ENCODE measurements at places on chromosomes 11 and 22.

- no peak for DNase-seq
Measured at GRCh38 chr11:120034881-120035630, 102.9 kb downstream of the TRIM29 start.

DNA sequence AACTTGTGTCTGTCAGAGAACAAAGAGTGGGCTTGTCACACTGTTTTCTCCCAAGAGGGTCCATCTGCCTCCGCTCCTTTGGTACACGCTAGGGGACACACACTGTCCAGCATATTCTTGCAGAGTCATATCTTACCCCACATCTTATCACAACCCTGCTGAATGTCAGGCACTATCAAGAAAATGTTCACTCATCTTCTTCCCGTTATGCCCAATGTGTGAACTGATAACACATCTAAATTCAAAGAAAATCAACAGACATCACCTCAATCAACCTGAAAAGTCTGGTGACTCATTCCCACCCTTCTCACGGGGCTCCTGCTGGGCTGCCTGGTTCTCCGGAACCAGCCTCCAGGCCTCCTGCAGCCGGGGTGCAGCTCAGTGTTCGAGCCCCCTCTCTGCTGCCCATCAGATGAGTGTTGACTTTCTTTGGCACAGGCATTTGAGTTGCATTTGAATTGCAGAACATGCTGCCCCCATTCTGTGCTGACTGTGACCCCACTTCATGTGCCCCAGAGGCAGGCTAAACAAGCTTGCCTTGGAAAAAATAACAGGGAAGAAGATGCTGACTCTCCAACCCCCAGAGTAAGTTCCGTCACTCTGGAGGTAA, 19.4 kb downstream of the GRAP2 start:
- no peak for DNase-seq

DNA sequence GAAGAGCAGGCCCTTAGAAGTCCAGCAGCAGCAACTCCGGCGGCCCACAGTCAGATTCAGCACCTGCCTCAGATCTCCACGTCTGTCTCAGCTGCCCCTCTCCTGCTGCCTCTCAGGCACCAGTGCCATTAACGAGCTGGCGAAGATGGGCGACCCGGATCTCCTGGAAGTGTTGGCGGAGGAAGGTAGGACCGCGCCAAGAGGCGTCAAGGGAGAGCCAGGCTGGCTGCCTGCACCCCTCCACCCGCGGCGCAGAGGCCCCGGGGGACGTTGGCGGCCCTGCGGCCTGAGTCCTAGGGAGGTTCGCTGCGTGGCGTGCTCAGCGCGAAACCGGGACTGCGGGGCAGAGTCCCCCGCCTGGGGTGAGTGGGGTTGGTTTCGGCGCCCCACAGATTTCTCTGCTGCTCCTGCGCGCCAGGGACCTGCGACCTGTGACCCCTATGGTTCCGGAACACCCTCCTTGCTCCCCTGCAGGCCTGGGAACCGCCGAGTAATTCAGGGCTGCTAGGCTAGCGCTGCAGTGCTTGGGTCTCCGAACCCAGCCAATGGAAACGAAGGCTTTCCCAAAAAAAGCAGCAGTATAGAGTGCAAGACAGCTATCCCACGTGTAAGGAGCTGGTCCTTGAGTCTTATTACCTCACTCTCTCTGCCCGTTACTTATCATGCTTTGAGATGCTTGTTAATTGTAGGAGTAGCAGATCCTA, 615 bp downstream of the ANO5 start:
- DNase-seq, result no peak

GRCh38 chr11:69456712-69457111, 24.8 kb upstream of the LINC01488 start:
- DNase-seq, result no peak

DNA sequence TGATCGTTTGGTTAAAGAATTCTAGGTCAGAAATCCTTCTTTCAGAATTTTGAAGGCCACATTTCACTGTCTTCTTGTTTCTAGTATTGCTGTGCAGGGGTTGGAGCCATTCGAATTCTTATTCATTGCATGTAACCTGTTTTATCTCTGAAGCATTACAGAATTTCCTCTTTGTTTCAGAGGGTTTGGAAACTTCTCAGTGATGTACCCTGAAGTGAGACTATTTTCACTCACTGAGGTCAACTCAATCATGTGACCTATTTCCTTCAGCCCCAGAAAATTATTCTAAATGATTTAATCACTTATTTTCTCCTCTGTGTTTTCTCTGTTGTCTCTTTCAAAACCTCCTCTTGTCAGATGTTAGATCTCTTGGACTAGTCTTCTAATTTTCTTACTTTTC, 147.8 kb downstream of the ENTHD1 start:
- DNase-seq, result no peak

GRCh38 chr11:122398167-122398566, 257.4 kb upstream of the UBASH3B start:
- DNase-seq, result no peak

GRCh38 chr22:31274017-31274416, 18.3 kb downstream of the PIK3IP1 start:
- DNase-seq, result no peak

- DNase-seq, result no peak
Measured at GRCh38 chr11:85182441-85183387, 444.4 kb downstream of the DLG2 start.

DNA sequence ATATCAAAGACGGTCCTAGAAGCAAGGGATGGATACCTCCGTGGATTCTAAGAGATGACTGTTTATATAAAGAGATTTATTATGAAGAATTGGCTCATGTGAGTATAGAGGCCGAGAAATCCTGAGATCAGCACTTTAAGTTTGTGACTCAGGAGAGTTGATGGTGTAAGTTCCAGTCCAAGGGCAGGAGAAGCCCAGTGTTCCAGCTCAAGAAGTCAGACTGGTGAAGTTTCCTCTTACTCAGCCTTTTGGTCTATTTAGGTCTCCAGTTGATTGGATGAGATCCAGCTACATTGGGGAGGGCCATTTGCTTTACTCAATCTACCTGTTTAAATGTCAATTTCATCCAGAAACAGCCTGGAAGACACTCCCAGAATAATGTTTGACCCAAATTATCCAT, 45.1 kb downstream of the TSPAN18 start:
- DNase-seq, result no peak

DNA sequence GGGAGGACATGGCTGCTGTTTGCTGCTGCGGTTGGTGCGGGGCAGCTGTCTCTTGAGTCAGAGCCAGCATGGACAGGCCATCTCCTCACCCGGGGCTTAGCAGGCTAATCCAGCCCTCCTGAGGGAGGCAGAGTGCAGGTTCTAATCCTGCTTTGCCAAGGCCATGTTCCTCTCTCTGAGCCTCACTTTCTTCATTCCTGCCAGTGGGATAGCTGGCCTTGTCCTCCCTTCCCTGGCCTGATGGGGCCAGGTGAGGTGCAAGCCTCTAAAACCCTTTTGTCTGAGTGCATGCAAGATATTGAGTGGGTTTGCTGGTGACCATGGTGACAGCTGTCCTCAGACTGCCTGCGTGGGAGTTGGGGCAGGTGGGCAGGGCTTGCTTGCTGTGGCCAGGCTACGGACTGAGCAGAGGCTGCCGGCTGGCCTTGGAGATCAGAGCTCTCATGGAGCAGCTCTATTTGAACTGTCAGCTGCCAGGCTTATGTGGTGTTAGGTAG, 3.6 kb downstream of the USP35 start:
- DNase-seq, result no peak

DNA sequence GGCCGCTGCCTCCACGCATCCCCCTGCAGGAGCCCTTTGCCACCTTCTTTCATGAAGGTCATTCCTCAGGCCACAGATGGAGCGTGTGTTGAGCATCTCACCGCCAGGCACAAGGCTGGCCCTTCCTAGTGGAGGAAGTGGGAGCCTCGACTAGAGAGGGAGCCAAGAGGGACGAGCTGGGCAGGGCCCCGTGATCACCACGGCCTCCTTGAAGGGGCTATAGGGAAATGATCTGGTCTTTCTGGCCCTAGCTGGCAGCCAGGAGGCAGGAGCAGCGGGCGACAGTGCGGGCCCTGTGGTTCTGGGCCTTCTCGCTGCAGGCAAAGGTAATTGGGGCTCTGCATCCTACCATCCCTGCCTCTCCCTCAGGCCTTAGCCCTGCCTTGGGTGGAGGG, 49.1 kb downstream of the PISD start:
- DNase-seq, result no peak

- no peak for DNase-seq
Measured at GRCh38 chr11:73240190-73240781, 22.2 kb downstream of the P2RY2 start.

DNA sequence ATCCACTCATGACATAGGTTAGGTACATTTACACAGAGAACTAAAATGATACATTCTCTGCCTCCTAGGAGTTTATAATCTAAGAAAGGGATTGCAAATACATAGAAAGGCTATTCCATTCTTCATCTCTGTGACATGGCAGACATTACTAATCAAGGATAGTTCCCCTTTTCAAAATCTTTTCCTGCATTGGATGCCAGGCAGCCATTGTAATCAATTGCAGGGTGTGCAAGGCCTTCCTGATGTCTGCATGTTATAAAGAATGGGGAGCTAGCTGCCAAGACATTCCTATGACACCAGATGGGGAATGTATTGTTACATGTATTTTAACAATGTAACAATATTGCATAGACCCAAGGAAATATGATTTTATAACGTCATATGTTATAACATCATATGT, 82.0 kb downstream of the KIRREL3 start:
- DNase-seq, result no peak

DNA sequence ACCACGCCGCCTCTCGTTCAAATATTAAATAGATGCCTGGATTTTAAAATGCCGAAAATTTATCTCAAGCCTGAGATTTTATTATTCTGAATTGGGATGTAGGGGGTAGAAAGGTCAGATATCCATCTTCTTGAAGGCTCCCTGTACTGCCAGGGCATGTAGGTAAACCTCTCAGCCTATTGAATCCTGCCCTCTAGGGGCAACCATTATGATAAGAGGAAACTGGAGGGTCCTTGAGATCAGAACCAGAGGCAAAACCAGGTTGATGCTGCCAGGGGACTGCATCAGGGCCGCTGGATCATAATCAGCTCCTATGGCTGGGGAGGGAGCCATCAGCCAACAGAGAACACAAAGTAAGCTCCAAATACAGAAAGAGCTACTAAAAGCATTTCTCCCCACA, 92.4 kb downstream of the KCNC1 start:
- DNase-seq, result no peak

DNA sequence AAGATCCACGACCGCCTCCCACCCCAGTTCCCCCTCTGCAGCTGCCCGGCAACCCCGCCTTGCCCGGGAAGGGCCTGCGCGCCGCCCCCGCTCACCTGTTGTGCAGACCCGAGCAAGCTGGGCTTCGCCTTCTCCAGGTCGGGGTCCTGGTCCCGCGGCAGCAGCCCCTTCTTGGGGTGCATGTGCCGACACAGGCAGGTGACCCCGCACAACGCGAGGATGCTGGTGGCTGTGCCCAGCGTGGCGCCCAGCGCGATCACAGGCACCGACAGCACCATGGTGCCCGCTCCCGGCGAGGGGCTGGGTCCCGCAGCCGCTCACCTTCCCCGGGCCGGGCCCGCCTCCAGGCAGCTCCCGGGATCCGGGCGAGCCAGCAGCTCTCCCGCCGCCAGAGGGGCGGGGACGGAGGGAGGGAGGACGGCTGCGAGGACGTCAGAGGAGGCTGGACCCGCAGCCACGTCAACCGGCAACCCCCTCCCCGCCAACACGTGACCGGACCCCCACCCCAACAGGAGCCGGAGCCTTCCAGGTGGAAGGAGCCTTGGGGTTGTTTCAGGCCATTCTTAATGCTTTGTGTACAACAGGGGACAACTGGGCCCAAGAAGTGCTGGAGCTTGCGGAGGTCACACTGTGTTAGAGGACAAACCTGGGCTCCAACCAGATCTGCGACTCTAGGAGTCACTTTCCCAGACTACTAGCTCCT, at the start of gene SYT13:
TSS of gene SYT13 (minus strand) at position 412 of the 703 bp plus-strand sequence. CDS start at position 278, 134 bp downstream.
- no peak for DNase-seq

DNA sequence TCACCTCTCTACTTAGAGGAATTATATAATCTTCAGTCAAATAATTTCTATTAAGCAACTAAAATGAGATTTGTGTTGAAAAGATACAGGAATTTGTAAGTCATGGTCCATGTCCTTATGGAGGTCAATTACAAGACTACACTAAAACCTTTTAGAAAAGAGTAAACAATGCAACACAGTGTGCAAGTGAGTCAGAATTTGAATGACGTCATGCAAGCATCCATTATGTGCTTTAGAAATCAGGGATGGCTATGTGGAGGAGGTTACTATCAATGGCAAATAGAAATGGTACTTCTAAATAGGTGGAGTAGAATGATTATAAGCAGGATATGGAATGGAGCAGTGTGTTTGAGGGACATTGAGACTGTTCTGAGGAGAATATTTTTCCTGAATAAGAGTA, 16.6 kb downstream of the OR10D3 start:
- DNase-seq, result no peak

GRCh38 chr22:50576070-50576469, 2.2 kb downstream of the CPT1B start:
- DNase-seq, result no peak

DNA sequence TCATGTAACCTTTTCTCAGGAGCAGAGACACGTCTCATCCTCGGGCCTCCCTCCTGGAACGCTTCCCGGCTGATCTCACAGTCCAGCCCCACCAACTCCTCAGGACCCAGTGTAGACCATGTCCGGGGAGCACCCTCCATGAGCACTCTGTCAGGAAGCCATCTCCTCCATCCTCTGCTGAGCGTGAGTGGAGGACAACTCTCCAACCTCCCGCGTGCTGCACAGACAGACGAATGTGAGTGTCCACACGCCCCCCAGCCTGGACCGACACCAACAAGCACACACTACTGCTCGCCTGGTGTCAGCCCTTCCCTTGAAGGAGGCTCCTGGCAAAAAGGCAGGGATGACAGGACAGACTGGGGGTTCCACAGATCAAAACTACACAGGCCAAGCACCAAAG, 86.6 kb downstream of the SHANK2 start:
- no peak for DNase-seq

DNA sequence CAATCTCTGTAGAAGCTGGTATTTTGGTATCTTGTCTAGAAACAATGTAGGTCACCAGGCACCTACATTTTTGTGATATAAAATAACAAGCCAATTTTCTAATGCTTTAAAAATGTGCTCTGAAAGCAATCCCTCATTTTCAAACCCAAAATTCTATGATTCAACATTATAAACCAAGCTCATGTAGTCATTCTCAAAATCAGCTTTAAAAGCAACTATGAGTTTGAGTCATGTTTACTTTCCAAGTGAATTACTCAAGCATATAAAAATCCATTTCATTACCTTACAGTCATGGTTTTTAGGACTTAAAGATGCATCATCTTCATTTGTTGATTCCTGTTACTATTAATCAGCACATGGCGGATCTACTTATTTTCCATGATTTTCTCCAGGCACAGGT, 216.4 kb downstream of the GRM5 start:
- DNase-seq, result no peak

GRCh38 chr11:55457641-55458040, 89.9 kb downstream of the OR4A15 start:
- no peak for DNase-seq

Measured in AG04450 (cell line).